ENCODE measurements at places on chromosomes 3 and 15. TPM values are rescaled to one million over a fixed set of nuclear protein-coding genes. Genes with fewer than 3 reads are reported as not detected.

The RARRES1 gene
- 742 TPM for total RNA-seq

GRCh38 chr3:39106281-39106811 is 1.1 kb downstream of the GORASP1 start:
- H3K4me3 ChIP-seq: peak overlapping the region; percentile 69
- no peaks in the 10 kb centered on the region for H3K27me3 ChIP-seq
- DNase-seq: peak; percentile 85

DNA sequence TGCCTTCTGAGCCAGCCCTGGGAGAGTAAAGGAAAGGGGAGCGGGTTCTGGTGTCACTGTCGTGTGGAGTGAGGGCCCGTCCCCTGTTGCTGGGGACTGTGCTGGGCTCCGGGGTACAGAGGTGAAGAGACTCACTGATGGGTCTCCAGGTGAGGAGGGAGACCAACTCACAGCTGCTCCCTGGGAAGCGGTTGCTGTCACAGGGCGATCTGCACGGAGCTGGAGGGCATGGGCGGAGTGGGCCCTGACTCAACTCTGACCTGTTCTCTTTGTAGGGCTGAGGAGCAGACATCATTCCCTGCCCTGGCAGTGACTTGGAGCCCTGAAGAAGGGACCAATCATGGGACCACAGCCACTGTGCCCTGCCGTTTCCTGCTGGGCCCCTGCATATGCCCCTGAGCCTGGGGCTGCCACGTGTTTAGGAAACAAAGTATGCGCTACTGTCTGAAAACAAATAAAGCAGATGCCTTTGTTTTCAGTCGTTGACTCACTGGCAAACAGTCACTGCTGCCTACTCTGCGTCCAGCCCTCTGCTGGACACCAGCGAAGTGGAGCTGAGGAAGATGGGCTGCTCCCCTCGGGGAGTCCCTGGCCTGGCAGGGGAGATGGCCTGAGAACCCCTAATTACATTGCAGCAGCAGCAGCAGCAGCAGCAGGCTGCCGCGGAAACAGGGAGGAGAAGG is 22.9 kb upstream of the PLXNA1 start:
- DNase-seq: no peak
- H3K4me1 ChIP-seq: peaks cover 50% of the 10 kb centered on the region
- peak overlapping the region; percentile 68 for H3K27ac ChIP-seq
- no peaks in the 10 kb centered on the region for H3K27me3 ChIP-seq

- H3K4me1 ChIP-seq: no peaks in the 10 kb centered on the region
- DNase-seq: no peak
- no peaks in the 10 kb centered on the region for H3K27me3 ChIP-seq
Measured at GRCh38 chr3:56443372-56443771, 24.9 kb downstream of the ERC2 start.

DNA sequence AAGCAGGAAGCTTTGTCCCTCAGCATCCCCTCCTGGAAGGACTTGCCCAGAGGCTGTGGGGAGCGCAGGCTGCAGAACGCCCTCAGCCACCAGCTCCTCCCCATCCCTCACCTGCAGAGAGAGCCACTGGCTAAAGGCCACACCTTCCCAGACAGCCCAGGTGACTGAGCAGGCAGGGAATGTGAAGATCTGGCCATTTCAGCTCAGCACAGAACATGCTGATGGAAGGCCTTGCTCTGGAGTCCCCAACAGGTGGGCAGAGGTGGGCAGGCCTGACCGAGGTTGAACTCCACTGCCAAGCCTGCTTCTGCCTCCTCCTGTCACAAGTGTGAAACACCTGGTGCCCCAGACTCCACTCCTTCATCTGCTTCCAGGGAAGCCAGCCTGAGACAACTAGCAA is 50.7 kb upstream of the SEC61A1 start:
- no peaks in the 10 kb centered on the region for H3K36me3 ChIP-seq
- DNase-seq: no peak
- no peaks in the 10 kb centered on the region for H3K27me3 ChIP-seq
- H3K4me3 ChIP-seq: no peak overlapping the region

The PPP2R3A gene
- 15.5 TPM for total RNA-seq

GRCh38 chr3:180277041-180277440 is 240.3 kb upstream of the PEX5L start:
- no peak for DNase-seq
- H3K4me1 ChIP-seq: no peaks in the 10 kb centered on the region
- no peak overlapping the region for H3K27ac ChIP-seq
- H3K36me3 ChIP-seq: no peaks in the 10 kb centered on the region
- no peaks in the 10 kb centered on the region for H3K27me3 ChIP-seq
- H3K4me3 ChIP-seq: no peak overlapping the region

The CLSTN2 gene
- total RNA-seq: 16.0 TPM

The ABHD17C gene
- 12.5 TPM for total RNA-seq

The MAN2A2 gene
- total RNA-seq: 46.7 TPM

Measured in vagina (tissue), 2 donors.